ENCODE measurements at places on chromosomes 4 and X.

DNA sequence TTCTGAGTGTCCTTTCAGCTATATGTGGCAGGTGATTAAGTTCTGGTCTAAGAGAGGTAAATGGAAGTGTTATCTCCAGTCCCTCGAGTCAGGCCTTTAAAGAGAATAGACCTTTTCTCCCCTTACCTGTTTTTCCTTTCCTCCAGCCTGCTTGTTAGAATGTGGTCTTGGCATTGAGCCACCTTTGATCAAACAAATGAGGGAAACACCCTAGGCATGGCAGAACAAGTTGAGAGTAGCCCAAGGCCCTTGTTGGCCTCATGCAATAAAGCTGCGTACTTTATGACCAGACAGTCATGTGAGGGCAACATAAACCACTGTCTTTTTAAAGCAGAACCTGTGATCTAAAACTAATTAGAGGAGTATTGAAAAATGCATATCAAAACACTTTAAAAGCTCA is 13.2 kb upstream of the IL13RA2 start:
- DNase-seq, result no peak

DNA sequence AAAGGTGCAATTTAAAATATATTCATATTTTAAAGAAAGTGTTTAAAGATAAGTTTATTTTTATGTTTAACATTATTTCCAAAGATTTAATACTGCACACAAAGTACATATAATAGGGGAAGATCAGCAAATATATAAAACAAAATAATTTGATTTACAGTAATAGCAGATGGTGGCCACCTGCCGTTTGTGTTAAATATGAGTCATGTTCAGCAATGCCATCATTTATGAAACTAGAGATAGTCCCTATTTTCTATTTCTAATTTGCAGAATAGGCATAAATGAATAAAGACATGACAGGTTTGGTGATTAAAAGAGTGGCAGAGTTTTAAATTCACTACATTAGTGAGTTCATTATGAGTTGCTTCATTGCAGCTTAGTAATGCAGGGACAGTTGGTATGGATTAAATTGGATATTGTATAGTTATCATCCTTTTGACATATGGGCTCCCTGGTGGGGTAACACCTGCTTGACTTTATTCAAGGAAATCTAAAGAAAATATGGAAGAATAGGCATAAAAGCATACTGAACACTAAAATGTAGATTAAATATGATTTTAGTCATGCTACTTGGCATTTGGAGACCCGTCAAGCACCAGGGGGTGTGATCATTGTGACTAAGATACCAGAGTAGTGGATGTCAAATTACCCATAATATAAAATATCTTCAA is 78.8 kb upstream of the BANK1 start:
- DNase-seq, result peak; percentile 9

GRCh38 chr4:34733185-34733941 is 1511.0 kb downstream of the ARAP2 start:
- DNase-seq, result no peak

GRCh38 chr4:37389366-37389765 is 144.8 kb downstream of the NWD2 start:
- no peak for DNase-seq

- no peak for DNase-seq
Observed at GRCh38 chr4:1807332-1807777, 14.3 kb downstream of the FGFR3 start.

GRCh38 chrX:37425370-37425769 is 76.2 kb downstream of the PRRG1 start:
- DNase-seq, result peak; percentile 44

DNA sequence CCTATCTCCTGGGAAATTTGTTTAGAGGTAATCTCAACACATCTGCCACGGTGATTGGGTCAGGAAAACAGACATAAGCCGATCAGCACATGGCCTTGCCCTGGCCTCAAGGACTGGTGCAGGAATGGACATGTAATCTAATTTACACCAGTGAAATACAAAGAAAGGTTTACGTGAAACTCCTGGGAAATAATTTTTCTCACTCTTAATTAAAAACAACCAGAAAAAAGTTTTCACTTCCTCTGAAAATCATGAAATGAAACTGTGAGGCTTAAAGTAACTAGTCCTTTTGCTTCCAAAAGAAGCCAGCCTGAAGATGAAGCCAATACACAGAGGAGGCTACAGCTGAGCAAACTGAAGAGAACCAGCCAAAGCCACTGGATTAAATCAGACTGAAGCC is 154.1 kb upstream of the FAM241A start:
- DNase-seq, result no peak

DNA sequence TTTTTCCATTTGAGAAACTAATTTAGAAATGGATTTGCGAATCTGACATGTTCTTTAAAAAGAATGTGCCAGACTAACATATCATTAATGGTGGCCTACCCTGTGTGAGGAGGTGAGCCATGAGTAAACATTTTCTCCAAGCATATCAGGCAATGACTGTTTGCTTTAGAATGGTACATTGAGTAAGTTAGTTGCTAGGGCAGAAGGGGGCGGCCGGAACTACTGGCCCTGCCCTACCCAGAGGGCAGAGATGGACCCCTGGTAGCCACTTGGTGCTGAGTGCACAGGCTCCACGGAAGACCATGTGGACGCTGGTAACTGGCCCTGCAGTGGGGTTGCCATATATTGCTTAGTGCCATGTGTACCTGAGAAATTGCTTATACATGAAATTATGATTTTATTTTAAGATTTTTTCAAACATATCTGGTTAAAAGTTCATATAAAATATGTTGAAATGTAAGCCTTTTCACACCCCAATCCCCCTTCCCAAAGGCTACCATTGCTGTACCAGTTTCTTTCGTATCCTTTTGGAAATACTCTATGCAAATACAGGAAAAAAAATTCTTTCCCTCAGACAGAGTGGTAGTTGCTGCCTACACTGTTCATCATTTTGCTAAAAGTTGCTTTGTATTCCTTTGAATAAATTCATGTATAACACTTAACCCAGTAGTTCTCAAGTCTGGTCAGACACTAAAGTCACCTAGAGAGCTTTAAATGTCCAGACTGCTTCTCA is 8.8 kb downstream of the FNIP2 start:
- no peak for DNase-seq

- DNase-seq, result peak; percentile 32
Observed at GRCh38 chrX:108020631-108021030, 24.2 kb upstream of the VSIG1 start.

- DNase-seq, result peak; percentile 70
Observed at GRCh38 chr4:3062471-3062870, 11.9 kb downstream of the HTT-AS start.
